ENCODE measurements at places on chromosomes 11 and 22.
A peak's percentile ranks its signal among the peaks of the same experiment; 100 is the strongest.

DNA sequence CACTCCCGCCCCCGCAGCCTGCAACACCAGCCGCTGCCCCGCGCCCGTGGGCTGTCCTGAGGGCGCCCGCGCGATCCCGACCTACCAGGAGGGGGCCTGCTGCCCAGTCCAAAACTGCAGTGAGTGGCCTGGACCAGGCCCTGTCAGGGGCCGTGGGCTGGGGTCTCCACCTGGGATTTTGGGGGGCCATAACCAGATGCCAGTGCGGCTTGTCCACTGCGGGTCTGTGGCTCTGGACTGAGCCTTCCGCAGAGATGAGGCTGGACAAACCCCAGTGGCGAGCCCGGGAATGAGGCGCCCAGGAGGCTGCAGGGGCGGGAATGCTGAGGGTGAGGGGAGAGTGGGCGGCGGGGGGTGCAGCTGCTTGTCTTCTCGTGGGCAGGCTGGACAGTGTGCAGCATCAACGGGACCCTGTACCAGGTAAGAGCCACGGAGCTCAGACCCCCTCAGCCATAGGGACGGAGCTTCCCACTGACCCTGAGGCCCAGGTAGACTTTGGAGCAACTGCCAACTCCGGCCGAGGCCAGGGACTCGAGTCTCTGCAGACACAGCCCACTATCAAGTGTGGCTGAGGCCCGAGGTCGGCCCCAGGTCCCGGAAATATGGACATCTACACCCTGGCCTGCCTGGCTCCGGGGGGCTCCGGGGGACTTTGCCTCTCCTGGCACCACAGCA is 24.8 kb upstream of the MUC5B start:
- DNase-seq = no peak

- no peak for DNase-seq
Measured at GRCh38 chr22:33515795-33516194, 404.5 kb downstream of the LARGE1 start.

- no peak for DNase-seq
Measured at GRCh38 chr22:41768430-41768829, 32.0 kb upstream of the CCDC134 start.

DNA sequence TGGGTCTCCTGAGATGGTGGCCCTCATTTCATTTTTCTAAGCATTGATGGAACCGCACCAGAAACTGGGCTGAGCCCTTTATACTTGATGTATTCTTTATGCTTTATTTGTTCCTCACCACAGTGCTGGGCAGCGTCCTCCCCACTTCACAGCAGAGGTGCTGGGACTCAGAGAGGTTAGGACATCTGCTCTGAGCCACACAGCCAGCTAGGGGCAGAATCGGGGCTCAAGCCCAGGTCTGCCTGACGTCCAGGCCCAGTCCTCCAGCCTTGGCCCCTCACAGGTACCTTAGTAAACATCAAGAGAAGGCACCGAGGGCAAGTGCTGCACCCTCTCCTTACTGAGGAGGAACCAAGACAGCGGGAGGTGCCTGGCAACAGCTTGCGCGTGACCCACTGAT is 20.2 kb upstream of the SHISAL1 start:
- DNase-seq = no peak

GRCh38 chr11:130439160-130439519 is 9.3 kb upstream of the ADAMTS15 start:
- DNase-seq = peak; percentile 15

GRCh38 chr22:43291381-43291780 is 51.8 kb downstream of the SCUBE1 start:
- DNase-seq = no peak

DNA sequence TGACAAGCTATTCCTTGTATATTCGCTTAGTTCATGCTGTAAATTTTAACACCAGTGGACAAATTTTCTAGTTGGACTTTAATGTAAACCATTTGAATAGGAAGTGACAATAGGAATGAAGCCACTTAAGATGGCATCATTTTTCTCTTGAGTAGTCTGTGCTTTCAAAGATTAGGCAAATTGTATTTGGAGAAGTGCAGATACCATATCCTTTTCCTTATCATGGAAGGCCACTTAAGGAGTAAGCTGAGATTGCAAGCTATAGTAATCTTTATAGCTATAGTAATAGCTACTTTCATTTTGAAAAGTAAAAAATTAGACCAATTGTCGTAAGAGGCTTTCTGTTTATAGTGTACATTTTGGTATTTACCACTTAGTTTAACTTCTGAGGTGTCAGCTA is 12.8 kb downstream of the CAPRIN1 start:
- DNase-seq = no peak

DNA sequence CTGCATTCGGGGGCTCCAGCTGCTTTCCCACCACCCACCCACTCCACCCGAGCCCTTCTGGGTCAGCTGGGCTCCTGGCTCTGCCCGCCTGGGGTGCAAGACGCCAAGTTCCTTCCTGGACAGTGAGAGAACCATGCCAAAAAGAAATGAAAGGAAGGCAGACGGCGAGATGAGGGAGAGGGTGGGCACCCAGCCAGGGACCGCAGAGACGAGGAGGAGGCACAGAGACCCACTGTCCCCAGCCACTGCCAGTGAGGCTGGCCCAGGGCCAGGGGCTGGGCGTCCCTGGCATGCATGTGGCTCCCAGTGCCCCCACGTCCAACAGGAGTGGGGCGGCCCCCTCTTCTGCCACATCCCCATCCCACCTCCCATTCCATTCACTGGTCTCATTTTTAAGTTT is 10.8 kb upstream of the CD81 start:
- no peak for DNase-seq

DNA sequence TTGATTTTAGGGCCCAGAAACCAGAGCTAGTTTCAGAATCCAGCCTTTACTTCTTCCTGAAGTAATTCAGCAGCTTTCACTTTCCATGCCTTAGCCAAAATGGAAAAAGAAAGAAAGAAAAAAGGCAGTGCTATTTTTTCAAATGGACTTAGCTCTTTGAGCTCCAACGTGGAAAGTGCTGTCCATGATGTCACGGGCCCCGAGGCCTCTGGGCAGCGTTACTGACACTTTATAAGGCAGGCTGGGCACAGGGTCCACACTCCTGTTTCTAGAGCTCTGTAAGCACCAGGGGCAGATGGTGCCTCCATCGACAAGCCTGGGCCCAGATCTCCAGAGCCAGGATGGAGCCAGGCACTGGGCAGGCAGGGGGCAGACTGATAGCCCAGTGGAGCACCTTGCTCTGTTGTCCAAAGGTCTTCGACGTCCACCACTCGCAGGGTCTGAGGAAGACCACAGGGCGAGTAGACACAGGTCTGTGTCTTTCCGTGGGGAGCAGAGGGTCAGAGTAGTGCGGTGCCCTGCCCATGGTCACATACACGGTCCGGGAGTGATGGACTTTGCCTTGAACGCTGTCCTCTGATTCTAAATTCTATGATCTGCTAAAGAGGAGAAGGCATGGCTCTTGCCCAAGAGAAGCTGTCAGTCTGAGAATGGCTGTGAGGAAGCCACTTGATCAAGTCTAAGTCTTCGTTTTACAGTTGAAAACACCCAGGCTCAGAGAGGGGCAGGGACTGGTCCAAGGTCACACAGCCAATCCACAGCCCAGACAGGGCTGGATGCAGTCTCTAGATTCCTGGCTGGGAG is 22.0 kb upstream of the WNT11 start:
- no peak for DNase-seq

DNA sequence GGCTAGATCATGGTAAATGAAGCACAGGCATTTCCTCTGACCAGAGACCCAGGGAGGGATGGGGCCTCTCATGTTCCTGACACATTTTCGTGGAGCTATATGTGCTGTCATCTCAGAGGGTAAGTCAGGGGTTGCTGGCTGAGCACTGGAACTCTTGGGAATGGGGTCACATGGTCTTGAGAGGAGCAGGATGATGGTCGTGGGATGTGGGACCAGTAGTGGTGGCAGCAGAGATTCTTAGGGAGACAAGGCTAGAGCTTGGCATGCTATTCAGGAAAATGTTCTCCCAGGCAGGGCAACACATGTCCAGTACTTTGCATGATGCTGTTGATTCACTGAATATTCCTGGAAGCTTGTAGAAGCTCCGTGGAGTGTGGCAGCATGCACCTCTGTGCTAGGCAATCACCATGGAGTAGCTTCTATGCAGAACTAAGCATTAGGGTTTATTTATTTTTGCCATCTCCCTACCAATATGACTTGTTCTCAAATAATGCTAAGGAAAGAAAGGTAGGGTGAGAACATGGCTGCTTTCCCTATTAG is 31.4 kb upstream of the TTC12 start:
- DNase-seq = no peak

- DNase-seq = peak; percentile 37
Measured at GRCh38 chr11:726278-727220, 20.5 kb downstream of the EPS8L2 start.

DNA sequence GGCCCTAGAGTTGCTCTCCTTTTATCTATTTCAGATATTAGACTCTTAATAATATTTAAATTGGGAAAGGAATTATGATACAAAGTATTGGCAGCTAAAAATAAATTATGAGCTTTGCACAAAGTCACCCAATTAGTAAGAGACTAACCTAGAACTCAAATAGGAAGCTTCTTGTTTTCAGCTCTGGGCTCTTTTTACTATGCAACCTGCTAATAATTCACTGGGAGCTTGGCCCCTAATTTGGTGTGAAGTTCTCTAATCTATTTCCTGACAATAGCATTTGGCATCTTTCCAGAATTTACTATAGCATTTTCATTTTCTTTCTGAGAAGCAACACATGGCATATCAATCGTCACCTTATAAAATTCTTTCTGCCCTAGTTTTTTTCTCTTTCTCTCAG is 727.7 kb upstream of the ANO5 start:
- DNase-seq = no peak

DNA sequence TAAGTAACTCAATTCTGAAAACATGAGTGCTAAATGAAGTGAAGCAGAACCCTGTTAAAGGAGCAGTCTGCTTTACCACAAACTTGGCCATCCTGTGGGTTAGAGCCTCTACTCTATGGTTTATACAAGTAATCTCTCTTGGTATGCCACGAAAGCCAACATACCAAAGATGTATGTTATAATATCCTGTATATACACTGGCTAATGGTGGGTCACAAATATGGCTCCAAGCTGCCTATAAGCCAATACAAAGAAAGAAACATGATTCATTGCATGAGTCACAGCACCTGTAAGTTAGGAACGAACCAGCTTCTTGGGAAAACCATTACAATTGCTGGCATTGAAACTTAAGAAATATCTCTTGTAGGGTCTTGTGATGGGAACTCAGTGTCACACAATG is 16.1 kb downstream of the XRRA1 start:
- no peak for DNase-seq

- DNase-seq = no peak
Measured at GRCh38 chr11:27995083-27995482, 112.9 kb downstream of the KIF18A start.

DNA sequence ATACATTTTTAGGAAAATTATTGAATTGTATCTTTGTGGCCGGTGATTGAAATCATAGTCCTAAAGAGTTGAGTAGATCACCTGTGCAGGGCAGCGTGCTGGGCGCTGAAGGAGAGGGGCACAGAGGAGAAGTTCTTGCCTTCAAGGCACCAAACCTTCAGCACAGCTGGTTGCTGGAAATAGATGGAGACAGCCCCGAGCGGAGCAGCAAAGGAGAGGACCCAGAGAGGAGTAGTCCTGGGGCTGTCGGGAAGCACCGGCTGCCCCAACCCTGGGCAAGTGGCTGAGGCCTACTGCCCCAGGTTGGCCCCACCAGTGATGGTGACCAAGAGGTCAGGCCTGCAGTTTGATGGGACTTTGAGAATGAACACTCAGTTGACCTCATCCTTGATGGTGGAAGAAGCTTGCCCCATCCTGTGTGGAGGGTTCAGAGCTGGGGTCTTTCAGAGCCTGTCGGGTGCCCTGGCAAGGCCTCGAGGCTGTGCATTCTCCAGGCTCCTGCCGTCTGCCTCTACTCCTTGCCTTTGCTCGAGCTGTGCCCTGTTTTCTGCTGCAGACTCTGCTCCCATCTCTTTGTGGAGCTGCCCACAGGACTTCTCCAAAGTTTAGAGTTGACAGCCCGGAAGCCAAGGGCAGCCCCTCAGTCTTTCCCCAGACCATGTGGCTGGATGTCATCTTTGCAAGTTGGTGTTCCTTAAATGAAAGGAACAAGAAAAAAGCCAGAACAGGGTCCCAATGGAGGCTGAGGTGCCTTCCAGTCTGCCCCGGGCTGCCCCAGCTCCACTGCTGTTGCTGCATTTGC is 285.1 kb downstream of the TBC1D22A start:
- DNase-seq = no peak

GRCh38 chr11:1876361-1877063 is 15.2 kb downstream of the PRR33 start:
- no peak for DNase-seq

DNA sequence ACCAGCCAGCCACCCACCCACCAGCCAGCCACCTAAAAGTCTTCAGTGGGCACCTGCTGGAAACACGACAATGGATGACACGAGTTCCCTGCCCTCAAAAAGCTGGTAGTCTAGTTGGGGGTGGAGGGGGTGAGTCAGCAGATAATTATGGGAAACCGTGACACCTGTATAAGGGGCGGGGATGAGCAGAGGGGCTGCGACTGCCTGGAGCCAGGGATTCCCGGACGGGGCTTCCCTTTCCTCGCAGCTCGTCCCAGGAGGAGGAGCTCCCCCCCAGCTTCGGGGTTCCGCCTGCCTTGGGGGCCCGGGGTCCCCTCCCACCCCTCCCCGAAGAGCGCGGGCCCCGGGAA is 2.3 kb upstream of the RTN4RL2 start:
- no peak for DNase-seq

GRCh38 chr11:62075438-62075837 is 48.4 kb upstream of the INCENP start:
- DNase-seq = no peak

DNA sequence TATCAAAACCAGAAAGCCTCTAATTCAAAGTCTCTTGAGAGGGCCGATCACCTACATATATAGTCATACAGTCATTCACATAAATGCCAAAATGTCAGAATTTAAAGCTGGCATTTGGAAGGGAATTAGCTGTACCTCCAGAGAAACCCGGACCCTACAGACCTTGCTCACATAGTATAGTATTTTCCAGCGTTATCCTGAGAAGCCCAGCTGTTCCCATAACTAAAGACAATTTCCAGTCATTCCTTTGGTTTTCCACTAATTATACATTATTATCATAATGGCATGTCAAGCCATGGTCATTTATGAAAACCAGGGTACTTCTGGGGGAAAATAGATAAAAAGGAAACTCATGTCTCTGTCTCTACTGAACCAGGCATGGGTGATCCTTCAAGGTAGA is 53.6 kb downstream of the FZD4 start:
- DNase-seq = no peak

DNA sequence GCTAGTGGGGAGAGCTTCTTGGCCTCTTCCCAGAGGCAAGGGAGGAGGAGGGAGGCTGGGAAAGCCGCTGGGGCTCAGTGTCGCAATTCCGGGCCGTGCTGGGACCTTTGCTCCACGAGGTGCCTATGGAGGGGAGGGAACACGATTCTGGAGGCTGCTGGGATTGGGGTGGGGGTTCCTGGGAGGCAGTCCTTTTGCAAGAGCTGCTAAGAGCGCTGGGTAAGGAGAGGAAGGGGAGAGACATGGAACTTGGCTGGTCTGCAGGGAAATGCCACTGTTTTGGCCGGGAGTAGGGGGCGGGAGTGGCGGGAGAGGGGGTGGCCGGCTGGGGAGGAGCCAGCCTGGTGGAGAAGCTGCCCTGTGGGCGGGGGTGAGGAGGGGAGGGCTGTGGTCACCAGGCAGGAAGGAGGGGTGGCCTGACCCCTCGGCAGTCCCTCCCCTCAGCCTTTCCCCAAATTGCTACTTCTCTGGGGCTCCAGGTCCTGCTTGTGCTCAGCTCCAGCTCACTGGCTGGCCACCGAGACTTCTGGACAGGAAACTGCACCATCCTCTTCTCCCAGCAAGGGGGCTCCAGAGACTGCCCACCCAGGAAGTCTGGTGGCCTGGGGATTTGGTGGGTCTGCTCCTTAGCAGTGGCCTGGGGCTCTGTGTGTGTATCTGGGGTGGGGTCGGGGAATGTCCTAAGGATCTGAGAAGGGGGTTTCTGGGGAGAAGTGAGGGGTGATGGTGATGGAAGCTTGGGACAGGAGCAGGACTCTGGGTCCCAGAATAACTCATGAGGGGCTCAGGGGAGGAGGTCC is at the start of gene NR1H3:
NR1H3 (plus strand) TSS at position 480 of the 800 bp plus-strand sequence. CDS start 1,221 bp downstream, outside the sequence.
- peak; percentile 8 for DNase-seq
